Left ventricle myocardium inferior (tissue), 1 donor: ENCODE measurements at places on chromosomes 16 and 17.

- no peak for DNase-seq
These were observed 12.5 kb downstream of the CDH5 start for GRCh38 chr16:66378741-66379570.

- no peak for DNase-seq
These were observed 2.3 kb upstream of the MT2A start for GRCh38 chr16:56606071-56606475.

DNA sequence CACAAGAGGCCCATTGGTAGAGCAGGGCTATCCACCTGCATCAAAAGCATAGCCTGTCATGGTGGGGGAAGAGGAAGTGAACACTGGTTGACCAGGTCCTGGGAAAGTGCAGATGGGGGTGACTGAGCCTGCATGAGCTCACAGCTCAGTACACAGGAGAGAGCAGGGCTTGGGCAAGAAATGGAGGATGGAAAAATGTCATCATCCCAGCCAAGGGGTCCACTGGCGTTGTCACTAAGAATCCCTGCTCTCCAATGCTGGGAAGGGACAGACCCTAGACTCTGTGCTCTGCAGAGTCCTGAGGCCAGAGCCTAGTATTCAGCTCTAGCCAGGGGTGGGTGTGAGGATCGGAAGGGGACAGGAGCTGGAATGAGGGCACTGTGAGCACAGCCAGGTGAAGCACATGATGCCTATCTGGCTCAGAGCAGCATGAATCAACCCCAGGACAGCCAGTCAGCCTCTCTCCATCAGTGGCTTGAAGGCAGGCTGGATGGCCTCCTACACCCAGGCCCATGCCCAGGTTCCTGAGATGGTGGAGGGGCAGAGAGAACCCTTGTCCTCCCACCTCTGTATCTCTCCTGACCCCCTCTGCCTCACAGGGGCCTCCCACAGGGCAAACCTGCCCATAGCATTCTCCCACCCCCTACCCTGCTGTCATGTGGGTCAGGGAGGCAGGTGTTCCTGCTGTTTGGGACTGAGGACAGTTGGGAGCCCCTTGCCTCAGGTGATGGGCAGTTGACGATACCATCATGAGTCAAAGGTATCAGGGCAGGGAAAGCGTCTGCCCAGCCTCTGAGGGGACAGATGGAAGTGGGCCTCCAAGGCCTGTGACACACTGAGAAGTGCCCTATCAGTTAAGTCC lies 13.8 kb upstream of the CTCF start:
- DNase-seq = no peak

DNA sequence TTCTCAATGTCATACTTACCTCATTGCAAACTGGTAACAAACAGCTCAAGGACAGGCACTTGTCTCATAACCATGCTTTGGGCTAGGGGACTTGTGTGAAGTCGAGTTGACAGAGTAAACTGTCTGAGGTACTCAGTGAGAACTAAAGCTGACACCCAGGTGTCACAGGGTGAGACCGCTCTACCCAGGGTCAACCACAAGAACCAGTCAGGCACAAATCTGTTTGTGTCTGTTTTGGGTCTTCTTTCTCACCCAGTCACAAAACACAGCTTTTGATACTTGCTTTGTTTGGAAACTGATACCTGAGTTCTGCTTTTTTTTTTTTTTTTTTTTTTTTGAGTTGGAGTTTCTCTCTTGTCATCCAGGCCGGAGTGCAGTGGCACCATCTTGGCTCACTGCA lies 161.1 kb downstream of the STX8 start:
- DNase-seq = no peak

GRCh38 chr17:80246726-80247125 lies 13.9 kb upstream of the RNF213 start:
- no peak for DNase-seq
